Activated CD8-positive, alpha-beta memory T cell treated with anti-CD3 and anti-CD28 coated beads for 1 hour (primary cell): ENCODE measurements at places on chromosomes 7 and 10.

GRCh38 chr10:62386356-62387320, 12.5 kb downstream of the ZNF365 start:
- no peak for DNase-seq

DNA sequence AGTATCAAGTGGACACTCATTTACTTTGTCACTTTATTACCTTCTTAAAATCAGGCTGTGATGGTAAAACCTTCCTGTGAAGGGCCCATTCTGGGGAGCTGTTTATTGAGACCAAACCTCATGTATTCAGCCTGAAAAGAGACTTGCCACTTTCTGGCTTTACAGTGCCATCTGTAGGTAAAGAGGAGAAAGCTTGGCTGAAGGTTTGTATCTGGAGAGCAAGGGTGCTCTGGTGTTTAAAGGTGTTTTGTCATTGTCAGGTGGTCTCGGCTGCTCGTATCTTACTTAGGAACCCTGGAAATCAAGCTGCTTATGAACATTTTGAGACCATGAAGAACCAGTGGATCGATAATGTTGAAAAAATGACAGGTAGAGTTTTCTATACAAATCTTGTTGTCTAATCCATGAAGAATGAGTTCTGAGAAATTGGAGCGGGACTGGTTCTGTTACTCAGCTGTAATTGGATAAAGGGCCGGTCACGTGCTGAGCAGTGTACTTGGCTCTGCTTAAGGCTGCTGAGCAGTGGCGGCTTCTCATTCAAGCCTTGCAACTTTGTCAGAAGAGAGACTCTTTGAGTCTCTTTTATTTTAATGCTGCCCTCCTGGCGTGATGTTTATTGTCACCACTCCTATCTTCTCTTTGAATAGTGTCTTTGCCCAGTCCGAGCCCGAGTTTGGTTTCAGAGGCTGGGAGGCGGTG, 46.9 kb downstream of the AP3M1 start:
- no peak for DNase-seq

DNA sequence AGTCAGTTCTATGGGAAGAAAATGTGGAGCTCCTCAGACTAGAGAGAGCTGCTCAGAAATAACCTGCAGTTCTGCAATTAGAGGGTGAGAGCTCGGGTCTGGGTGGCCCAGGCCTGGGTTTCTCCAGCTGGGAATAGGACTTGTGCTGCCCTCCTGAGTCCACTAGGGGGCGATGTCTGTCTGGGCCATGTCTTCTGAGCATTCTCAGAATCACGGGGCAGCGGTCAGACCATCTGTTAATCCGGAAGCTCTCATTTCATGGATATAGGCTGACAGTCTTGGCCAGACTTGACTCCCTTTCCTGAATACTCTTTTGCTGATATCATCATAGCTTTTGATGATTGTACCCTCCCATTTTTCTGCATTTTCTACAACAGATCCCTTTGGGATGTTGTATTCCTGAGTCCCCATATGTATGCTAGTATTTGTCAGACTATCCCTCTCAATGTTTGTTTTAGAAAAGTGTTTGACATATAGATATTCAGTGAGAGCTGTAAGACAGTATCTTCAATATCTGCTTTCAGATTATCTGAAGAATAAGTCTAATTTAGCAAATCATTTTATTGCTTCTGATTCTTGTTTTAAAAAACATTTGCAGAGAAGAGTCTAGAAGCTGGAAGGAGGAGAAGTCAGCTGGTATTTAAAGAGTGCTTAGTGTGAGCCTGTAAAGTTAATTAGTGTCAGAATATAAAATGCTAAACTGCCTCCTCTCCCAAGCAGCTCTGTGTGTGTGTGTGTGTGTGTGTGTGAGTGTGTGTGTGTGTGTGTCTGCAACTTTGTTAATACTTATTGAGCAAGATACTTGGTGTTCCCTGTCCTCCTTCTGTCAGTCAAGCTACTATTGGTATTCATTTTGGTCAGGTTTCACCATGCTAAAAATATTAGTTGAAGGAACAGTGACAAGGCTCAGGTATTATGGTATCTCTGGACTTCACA, 38.0 kb downstream of the STARD3NL start:
- DNase-seq, result peak; percentile 60

GRCh38 chr10:8300925-8301324, 246.4 kb downstream of the GATA3 start:
- DNase-seq, result no peak

- no peak for DNase-seq
Observed at GRCh38 chr10:73553761-73554160, 37.4 kb downstream of the USP54 start.

- DNase-seq, result no peak
Observed at GRCh38 chr10:58394471-58394870, 9.3 kb downstream of the TFAM start.

DNA sequence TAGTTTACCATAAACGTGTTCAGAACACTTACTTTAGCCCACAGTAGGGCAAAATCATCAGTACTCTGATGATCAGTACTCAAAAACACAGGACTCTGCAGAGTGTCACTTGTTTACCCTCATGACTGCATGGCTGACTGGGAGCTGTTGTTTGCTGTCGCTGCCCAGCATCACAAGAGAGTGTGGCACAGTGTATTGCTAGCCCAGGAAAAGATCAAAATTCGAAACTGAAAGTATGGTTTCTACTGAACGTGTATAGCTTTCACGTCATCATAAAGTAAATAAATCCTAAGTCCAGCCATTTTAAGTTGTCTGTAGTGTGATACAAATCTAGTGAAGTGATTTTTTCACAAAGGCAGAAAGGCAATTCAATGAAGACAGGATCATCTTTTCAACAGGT, 184.6 kb downstream of the RAMP3 start:
- no peak for DNase-seq

- no peak for DNase-seq
Observed at GRCh38 chr7:42181566-42181965, 55.4 kb downstream of the GLI3 start.

GRCh38 chr10:22319980-22320558, 830 bp upstream of the BMI1 start:
- no peak for DNase-seq

GRCh38 chr7:85638394-85638793, 451.5 kb upstream of the SEMA3D start:
- no peak for DNase-seq

DNA sequence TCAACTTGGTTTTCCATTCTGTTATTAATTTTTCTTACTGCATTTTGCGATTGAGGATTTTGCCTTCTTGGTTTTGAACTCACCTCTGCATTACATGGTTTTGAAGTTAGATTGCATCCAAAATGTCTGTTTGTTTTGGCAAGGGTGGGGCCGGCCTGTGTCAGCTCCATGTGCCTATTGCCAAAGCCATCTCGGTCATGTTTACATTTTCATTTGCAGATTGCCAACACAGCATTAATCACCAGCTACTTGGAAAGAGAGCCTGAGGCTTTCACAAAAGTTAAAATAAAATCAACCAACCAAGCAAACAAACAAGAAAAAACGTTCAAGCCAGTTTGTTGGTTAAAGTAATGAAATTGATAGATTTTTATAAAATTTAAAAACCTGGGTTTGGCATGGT, 695.8 kb downstream of the TYW1 start:
- DNase-seq, result no peak
